Kasumi-1 (cell line): ENCODE measurements at places on chromosomes 5 and 9.

GRCh38 chr9:135087489-135087792, at the start of gene OLFM1:
TSS of gene OLFM1 (plus strand) at chr9:135087668. CDS start at chr9:135087990, 322 bp downstream.
- no peak for DNase-seq

GRCh38 chr9:98726735-98727134, 18.0 kb upstream of the GABBR2 start:
- peak; percentile 66 for DNase-seq

DNA sequence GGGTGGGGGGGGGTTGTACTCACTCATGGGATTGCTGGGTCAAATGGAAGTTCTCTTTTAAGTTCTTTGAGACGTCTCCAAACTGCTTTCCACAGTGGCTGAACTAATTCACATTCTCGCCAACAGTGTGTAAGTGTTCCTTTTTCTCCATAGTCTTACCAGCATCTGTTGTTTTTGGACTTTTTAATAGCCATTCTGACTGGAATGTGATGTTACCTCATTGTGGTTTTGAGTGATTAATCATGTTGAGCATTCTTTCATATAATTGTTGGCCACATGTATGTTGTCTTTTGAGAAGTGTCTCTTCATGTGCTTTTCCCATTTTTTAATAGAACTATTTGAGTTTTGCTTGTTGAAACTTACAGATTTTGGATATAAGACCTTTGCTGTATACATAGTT, 94.9 kb upstream of the PLPPR1 start:
- DNase-seq: no peak

DNA sequence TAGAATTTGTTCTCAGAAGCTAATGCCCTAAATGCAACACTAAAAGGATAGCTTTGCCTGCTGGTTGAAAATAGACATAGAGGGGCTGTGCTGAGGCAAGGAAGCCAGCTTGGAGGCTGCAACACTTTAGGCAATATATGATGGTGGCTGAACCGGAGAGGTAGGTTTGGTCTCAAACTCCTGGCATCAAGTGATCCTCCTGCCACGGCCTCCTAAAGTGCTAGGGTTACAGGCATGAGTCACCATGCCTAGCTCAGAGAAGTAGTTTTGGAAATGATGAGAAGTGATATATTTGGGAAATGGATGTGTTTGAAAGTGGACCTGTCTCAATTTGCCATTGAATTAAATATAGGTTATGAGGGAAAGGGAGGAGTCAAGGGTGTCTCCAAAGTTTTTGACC, 10.0 kb downstream of the DUSP1 start:
- no peak for DNase-seq

- no peak for DNase-seq
Measured at GRCh38 chr5:68848091-68848490, 245.7 kb upstream of the SLC30A5 start.

DNA sequence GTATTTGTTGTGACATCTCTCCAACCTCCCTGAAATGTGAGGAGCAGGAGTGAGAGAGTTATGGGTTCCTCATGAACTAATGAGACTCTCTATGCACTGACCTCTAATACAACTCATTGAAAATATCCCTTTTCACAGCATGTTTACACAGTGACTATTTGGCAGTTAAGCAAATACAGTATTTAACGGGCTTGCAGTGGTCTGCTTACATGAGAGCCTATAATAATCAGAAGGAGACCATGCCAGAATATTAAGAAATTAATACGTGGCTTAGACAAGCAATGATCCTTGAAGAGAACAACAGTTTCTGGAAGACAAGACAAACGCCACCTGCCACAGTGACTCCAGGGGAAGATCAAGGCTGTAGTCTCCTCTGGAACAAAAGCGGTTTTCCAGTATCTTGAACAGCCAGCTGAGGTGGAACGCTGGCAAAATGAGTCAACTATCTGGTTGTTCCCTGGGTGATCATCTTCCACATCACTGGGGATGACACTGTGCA, 424.5 kb downstream of the DMAC1 start:
- no peak for DNase-seq

DNA sequence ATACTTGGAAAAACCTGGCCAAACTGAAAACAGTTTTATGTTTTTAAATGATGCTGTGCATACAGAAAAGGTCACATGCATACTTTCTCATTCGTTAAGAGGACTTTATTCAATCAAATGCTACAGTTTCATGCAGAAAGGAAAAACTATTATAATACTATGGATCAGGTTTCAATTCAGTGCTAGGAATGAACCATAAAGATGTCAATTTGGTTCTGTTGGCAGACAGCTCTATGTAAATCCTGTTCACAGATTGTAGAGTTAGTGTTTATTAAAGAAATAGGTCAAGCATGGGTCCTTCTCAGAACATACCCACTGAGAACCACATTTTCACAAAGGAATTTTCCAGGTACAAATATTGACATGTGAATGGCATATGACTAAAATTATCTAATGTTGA, 57.1 kb downstream of the RETREG1 start:
- DNase-seq: no peak

DNA sequence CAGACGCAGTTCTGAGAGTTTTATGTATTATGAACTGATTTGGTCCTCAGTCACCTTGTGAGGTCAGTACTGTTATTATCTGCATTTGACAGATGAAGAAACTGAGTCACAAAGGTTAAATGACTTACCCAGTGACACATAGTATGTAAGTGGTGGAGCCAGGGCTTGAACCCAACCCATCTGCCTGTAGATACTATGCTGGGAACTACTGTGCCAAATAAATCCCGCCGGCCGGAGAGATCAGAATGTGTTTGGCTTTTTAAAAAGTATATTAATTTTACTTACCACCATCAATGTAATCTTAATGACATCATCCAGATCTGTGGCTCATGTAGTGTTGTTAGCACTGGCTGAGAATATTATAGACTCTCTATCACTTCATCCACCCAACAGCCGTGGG, 80.8 kb downstream of the ZNF618 start:
- no peak for DNase-seq

DNA sequence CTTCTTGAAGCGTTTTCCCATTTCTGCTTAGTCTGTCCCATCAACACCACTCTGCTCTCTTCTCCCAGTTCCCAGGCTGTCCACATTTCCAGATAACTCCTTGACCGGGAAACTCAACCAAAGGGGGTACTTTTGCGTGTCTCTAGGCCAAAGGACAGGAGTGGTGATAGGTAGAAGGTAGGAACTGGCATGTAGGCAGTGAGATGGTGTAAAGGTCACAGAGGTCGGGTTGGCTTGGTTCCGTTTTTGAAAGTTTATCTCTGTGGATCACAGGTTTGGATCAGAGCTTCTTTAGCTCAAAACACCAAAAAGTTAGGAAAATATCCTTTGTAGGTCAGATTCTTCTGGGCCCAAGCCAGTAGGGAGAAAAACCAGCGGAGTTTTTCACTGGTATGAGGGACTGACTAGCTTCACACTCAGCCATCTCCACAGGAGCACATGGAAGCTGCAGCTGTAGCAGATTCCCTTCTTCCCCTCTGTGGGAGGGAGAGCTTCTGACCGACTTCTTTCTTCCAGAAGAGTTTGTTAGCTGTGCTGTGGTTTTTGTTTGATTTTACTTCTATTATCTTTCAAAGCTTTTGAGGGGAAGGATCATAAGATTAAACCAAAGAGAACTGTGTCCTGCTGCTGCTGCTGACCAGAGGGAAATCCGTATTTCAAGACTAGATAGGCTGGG, 98.4 kb upstream of the DMRT1 start:
- DNase-seq: no peak

- no peak for DNase-seq
Measured at GRCh38 chr5:112794410-112794809, 56.7 kb downstream of the APC start.

DNA sequence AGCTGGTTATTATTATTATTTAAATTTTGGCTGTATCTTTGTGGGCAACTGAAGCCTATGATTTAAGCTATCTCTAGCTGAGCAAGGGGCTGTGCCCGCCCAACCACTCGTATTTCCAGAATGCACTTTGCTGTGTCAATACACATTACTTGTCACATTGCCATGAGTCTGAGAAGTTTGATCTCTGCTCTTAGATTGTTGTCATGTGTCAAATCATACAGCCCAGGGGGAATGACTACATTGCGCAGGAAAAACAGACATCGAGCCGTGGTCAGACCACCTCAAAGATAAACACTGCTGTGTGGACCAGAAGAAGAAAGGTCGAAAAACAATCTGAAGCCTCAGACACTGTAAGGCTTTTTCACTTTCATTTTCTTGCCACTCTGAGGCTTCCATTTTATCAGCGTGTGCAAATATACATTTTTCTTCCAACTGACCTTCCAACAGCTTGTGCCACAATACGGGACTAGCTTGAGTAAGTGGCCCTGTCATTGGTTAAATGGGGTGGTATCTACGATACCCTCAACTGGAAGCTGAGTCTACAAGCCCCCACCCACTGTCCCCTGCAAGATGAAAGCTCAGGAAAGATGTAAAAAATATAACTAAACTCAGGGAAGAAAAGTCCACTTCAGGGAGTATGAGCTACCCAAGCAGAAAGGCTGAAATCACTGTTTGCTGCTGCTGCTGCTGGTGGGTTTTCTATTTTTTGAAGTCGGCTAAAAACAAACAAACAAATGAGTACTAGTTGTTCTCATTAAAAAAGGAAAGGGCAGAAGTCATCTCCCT, 603.0 kb downstream of the BNC2 start:
- DNase-seq: no peak

GRCh38 chr9:124248066-124248465, 9.7 kb upstream of the NEK6 start:
- no peak for DNase-seq

DNA sequence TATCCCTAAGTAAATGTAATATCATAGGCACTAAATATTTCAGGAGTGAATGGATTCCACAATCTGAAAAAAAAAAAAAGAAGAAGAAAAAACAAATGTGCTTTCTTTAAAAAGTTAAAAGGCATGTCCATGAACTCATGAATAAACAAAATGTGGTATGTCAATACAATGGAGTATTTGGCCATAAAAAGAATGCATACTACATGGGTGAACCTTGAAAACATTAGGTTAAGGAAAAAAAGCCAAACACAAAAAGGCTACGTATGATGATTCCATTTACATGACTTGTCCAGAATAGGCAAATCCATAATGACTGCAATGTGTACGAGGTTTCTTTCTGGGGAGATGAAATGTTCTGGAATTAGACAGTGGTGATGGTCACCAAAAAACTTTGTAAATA, 45.3 kb downstream of the FNIP1 start:
- no peak for DNase-seq

DNA sequence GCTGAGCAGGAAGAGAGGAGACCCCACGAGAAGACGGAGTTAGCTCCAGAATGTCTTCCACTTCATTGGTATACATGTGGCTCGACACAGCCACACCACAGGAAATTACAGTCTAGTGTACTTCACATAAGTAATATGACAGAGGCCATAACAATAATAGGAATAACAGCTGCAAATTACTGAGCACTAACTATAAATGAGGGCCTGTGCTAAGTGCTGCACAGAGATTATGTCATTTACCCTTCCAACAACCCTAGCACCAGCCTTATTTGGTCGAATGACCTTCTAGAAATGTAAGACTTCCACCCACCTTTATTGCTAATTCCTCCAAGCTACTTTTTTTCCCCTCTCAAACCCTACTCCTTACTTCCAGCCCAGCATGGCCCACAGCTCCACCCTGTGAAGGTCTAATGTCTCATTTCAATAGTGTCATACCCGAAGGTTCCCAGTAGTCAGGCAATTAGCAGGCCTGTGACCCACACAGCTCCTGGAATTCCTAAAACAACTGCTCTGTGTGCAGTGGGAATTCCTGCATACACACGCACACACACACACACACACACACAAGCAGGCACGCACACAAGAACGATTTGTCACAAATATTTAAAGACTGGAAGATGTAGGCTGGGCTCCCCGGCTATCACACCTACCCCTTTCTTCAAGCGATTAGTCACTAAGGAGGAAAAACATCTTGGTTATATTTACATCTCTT, 134.5 kb downstream of the FRMD3 start:
- no peak for DNase-seq

DNA sequence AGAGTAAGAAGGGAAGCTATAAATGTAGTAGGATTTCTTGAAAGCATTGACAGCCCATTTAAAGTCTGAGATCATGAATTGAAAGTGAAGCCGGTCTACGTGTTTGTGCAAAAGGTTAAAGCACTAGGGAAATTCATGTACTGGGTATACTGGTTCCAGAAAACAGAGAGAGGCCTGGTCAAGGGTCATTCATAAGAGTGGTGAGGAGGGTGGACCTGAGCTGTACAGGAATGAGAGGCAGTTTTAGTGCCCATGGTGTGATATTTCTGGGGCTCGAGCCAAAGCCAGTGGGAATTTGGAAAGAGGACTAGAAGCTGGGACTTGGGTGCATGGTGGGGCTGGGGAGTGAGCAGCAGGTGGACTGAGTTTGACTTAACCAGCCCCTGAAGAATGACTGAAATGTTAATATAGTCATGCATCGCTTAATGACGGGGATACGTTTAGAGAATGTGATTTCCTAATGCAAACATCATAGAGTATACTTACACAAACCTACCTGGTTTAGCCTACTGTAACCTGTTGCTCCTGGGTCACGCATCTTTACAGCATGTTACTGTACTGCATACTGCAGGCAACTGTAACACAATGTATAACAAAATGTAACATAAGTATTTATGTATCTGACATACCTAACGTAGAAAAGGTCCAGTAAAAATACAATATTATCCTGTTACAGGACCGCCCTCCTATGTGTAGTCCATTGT, 173.0 kb downstream of the MAST4 start:
- DNase-seq: no peak
